ENCODE measurements at places on chromosomes 1 and 21.

GRCh38 chr1:231665101-231665500 lies 38.5 kb downstream of the DISC1 start:
- DNase-seq, result no peak

GRCh38 chr1:197738927-197739326 lies 36.4 kb downstream of the DENND1B start:
- DNase-seq, result no peak

- DNase-seq, result no peak
These were observed 68.6 kb downstream of the NTMT2 start for GRCh38 chr1:170214117-170215032.

GRCh38 chr1:232904131-232904530 lies 46.3 kb upstream of the NTPCR start:
- DNase-seq, result no peak

GRCh38 chr1:63643926-63644325 lies 50.7 kb downstream of the PGM1 start:
- DNase-seq, result no peak
